ENCODE measurements at places on chromosomes 2 and 18.
A peak's percentile ranks its signal among the peaks of the same experiment; 100 is the strongest.

DNA sequence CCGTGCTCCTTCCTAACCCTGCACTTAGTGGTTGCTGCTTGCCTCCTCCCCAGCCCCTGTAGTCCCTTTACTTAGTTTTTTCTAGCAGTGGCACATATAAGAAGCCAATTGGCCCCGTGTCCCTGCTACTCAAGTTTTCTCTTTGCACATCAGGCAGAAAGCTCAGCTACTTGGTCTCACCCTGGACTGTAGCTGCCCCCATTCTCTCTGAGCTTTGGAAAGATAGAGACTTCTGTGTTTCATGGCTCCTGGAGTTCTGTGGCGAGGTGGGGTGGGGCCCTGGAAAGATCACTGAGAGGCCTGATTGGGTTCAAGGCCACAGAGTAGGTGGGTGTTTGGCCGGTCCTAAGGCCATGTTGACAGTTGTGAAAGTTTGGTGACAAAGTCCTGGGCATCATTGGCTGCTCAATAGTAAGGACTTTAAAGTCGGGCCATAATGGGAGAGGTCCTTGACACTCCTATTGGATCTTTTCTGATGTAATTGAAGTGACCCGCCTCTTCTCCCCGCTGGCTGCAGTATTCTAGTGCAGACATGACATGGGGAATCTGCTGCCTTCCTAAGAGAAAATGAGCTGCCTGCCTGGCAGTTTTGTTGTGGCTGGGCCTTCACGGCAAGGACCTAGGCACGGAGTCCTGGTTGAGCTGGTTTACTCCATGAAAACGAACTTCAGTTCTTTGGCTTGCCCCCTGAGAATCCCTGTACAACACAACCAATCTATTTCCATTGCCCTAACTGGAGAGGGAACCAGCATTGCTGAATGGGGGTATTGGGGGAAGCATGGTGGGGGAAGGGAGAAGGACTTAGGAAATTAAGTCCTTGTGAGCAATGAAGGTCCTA is 26.2 kb upstream of the CYP27A1 start:
- no peak for DNase-seq

GRCh38 chr2:197708331-197708730 is 3.2 kb downstream of the MARS2 start:
- DNase-seq = peak; percentile 69

DNA sequence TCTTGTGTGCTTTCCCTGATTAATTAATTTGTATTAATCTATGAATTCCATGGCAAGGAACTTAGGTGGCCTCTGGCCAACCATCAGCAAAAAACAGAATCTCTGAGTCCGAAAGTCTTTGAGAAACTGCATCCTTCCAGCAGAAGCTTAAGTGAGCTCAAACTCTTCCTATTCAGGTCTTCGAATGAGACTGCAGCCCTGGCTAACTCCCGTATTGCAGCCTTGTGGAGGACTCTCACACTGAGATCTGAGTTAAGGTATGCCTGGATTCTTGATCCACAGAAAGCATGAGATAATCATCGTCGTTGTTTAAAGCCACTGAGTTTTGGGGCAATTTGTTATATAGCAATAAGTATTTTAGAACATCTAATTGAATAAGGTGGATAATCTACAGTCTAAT is 1143.9 kb upstream of the NXPH2 start:
- DNase-seq = no peak

GRCh38 chr2:18987592-18988073 is 370.8 kb downstream of the OSR1 start:
- DNase-seq = no peak

GRCh38 chr2:203751685-203752271 is 45.3 kb downstream of the CD28 start:
- no peak for DNase-seq

DNA sequence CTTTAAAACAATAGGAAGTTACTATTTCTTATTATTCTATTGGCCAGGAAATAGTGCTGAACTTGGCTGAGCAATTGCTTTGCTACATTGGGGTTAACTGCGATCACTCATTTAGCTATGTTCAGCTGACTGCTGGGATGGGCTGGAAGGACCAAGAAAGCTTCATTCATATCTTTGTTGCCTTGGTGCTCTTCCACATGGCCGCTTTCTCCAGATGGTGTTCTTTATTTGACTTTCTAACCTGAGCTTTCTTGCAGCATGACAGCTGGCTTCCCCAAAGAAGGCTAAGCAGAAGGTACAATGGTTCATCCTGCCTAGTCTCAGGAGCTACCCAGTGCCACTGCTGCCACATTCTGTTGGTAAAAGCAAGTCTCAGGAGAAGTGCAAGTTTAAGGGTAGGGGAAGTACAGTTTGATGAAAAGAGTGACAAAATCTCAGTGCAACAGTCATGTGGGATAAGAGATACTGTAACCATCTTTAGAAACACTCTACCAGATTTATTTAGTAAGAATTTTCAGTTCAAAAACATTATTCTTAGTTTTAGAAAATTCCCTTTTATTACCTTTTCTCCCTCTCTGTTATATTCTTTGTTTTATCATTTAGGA is 180.6 kb upstream of the RBMS1 start:
- peak; percentile 17 for DNase-seq

- DNase-seq = no peak
These were observed 117.3 kb downstream of the DPP4 start for GRCh38 chr2:161956738-161957137.

GRCh38 chr18:37538526-37539205 is 26.9 kb downstream of the CELF4 start:
- no peak for DNase-seq

- DNase-seq = no peak
These were observed 26.2 kb downstream of the ELAC1 start for GRCh38 chr18:50994031-50994430.

- DNase-seq = peak; percentile 39
These were observed 40.1 kb downstream of the KCMF1 start for GRCh38 chr2:85011098-85011497.

DNA sequence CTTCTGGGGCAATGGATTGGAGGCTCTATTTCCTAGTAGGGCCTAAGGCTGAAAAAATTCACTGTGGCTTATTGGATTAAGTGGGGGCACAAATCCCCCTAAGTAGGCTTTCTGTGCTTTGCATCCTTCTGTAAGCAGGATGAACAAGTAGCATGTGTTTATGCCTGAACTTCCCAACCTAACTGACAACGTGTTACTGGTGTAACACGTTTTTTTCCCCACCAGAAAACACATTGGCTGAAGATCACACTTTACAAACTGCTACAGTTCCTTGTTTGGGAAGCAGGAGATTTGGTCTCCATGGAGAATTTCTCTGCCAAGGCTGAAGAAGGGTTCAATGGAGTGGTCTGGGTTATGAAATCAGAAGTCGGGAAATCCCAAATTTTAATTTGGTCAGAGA is 7.2 kb upstream of the ITGA6 start:
- DNase-seq = no peak

DNA sequence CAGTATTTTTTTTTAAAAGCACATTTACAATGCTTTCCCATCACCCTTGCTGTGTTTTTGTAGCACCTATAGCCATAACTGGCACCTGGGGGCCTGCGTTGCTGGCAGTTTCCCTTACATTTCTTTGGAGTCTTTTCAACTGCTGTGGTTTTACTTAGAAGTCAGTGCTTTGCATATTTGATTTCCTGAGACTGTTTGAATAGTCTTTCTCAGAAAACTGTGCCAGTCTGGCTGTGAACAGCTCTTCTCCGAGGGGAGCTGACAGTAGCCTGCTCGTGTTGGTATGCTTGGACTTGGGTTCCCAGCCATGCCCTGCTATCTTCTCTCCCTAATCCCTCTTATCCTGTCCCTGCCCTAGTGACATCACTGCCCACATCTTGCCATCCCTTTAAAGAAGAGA is 81.5 kb downstream of the DPP4 start:
- DNase-seq = no peak

All from osteoblast (primary cell).